ENCODE measurements at places on chromosomes 12 and 14. TPM values are rescaled to one million over a fixed set of nuclear protein-coding genes. Genes with fewer than 3 reads are reported as not detected.
A peak's percentile ranks its signal among the peaks of the same experiment; 100 is the strongest.

GRCh38 chr12:132642846-132643835, 24.6 kb downstream of the P2RX2 start:
- no peaks in the 10 kb centered on the region for H3K36me3 ChIP-seq
- no peaks in the 10 kb centered on the region for H3K27me3 ChIP-seq
- H3K4me1 ChIP-seq, result no peaks in the 10 kb centered on the region
- H3K4me3 ChIP-seq, result no peak overlapping the region
- DNase-seq, result no peak
- H3K27ac ChIP-seq, result no peak overlapping the region

DNA sequence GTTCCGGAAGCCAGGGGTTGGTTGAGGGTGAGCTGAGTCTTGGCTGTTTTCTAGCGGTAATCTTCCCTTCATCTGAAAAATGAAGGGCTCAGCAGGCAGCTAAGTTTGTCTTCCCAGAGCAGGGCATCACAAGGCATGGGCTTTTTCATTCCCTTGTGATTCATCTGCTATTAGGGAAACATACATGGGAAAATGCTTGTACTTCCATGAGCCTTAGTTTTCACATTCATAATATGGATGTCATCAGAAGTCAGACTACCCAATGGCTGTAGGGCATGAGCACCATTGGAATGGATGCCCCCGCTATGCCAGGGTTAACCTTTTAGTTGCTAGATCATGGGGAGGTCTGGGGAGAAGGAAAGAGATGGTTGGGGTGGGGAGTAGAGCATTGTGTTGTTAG, 18.7 kb downstream of the HELB start:
- no peaks in the 10 kb centered on the region for H3K36me3 ChIP-seq
- H3K4me3 ChIP-seq, result no peak overlapping the region
- no peaks in the 10 kb centered on the region for H3K4me1 ChIP-seq
- no peak for DNase-seq
- no peak overlapping the region for H3K27ac ChIP-seq

DNA sequence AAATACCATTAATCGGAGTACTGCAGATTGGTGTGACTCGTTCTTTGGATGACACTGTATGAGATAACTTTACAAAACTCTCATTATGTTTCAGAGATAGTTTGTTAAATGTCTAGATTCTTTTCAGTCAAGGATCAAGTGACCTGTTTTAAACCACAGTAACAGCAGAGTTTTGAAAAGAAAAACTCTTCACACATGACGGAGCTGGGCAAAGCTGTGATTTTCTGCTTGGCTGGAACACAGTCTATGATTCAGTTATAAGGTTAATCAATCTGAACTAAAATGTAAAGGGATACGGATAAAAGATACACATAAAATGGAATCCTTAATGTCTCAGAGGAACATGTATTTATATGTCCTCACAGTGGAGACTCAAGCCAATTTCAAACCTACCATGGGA, 573.2 kb downstream of the PRKD1 start:
- H3K27me3 ChIP-seq, result no peaks in the 10 kb centered on the region
- peaks cover 17% of the 10 kb centered on the region for H3K4me1 ChIP-seq
- H3K27ac ChIP-seq, result no peak overlapping the region
- DNase-seq, result peak; percentile 34

RHOJ gene
- 3.0 TPM for polyA plus RNA-seq

DNA sequence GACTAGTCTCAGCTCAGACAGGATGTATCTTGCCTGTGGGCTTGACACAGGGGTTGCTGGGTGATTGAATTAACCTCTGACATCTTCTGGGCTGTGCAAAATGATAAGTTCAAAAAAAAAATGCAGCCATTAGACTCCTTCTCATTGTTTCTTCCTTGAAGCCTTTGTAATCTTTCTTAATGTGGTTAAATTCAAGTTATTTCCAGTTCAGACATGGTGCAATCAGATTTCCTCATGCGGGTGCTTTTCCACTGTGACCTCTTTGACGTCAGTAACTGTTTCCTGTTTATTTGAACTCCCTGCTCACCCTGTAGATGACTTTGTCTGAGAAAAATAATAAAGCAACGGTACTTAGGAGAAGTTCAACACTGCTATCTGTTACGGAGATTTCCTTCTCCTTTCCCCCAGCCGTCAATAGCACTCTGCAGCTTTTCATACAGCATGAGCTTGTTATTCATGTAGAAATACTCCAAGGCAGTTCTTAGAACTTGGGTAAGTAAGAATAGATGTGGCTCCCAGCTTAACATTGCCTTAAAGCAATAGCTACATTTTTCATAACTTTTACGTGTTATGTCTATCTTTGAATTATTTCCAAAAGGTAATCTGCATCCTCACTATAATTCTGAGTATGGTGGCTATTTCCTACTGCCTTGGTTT, 155.5 kb downstream of the PRKCH start:
- peak overlapping the region; percentile 94 for H3K27ac ChIP-seq
- no peaks in the 10 kb centered on the region for H3K36me3 ChIP-seq
- H3K27me3 ChIP-seq, result no peaks in the 10 kb centered on the region
- DNase-seq, result peak; percentile 85
- H3K4me3 ChIP-seq, result no peak overlapping the region

DNA sequence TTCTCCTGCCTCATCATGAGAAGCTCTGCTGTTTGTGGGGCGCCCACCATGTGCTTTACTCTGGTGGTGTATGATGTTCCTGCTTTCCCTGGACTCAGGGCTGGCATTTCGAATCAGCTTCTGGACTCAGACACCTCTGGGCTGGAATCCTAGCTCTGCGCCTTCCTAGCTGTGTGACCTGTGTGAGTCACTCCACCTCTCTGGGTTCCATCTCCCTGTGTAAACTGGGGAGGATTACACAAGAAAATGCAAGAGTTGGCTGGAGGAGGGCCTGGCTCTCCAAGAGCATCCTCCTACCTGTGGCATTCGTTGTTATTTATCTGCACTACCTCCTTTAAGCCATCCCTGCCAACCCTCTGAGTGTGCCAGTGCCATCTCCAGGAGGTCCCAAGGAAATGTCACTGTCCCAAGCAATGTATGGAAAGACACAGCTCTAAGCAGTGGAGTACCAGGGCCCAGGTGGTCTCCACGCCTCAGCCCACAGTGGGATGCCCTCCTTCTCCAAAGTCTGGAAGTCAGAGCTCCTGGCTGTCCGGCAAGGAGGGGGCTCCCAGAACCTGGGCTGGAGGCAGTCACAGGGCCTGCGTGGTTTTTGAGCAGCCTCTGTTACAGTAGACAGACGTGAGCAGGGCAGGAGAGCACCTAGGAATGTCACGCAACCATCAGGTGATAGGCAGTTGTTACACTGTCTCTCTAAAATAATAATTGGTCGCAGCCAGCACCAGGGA, 7.3 kb upstream of the TNFAIP2 start:
- H3K4me1 ChIP-seq, result no peaks in the 10 kb centered on the region
- H3K4me3 ChIP-seq, result no peak overlapping the region
- no peak overlapping the region for H3K27ac ChIP-seq
- no peaks in the 10 kb centered on the region for H3K36me3 ChIP-seq

SPIC gene
- not detected for polyA plus RNA-seq

- no peaks in the 10 kb centered on the region for H3K36me3 ChIP-seq
- no peaks in the 10 kb centered on the region for H3K27me3 ChIP-seq
- no peak overlapping the region for H3K27ac ChIP-seq
- peaks cover 32% of the 10 kb centered on the region for H3K4me1 ChIP-seq
These were observed 58.5 kb downstream of the WNK1 start for GRCh38 chr12:810671-811415.

DNA sequence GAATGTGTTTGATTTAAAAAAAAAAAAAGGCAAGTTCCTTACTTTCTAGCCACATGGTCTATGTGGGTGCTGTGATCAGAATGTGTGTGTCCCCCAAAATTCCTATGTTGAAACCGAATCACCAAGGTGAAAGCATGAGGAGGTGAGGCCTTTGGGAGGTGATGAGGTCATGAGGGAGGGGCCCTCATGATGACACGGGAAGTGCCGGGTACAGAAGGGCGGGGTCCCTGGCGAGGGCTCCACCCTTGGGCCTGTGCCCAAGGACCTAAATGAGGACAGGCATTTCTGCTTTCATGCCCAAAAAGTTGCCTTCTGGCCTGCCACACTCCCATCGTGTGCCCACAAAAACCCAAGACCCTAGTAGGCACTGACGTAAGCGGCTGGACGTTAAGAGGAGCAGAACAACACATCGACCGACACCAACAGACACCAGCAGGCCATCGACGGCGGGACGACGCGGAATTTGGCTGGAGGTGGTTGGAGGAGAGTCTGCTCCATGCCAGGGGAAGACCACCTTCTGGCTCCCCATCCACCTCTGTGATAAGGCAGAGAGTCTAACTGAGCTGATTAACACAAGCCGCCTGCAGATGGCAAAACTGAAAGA, 211.8 kb downstream of the FOXN3 start:
- H3K27ac ChIP-seq, result no peak overlapping the region
- H3K27me3 ChIP-seq, result no peaks in the 10 kb centered on the region
- DNase-seq, result no peak
- H3K4me1 ChIP-seq, result peaks cover 8% of the 10 kb centered on the region
- H3K4me3 ChIP-seq, result no peak overlapping the region
- no peaks in the 10 kb centered on the region for H3K36me3 ChIP-seq

XRCC3 gene
- polyA plus RNA-seq, result 4.9 TPM

- no peaks in the 10 kb centered on the region for H3K27me3 ChIP-seq
- no peak overlapping the region for H3K4me3 ChIP-seq
- peaks cover 7% of the 10 kb centered on the region for H3K36me3 ChIP-seq
- no peaks in the 10 kb centered on the region for H3K4me1 ChIP-seq
These were observed 25.5 kb downstream of the RBM19 start for GRCh38 chr12:113940357-113941207.

HNF1A gene
- polyA plus RNA-seq, result not detected

GRCh38 chr12:38771871-38772270, 133.5 kb downstream of the CPNE8 start:
- no peak overlapping the region for H3K27ac ChIP-seq
- H3K4me1 ChIP-seq, result no peaks in the 10 kb centered on the region
- H3K4me3 ChIP-seq, result no peak overlapping the region

DNA sequence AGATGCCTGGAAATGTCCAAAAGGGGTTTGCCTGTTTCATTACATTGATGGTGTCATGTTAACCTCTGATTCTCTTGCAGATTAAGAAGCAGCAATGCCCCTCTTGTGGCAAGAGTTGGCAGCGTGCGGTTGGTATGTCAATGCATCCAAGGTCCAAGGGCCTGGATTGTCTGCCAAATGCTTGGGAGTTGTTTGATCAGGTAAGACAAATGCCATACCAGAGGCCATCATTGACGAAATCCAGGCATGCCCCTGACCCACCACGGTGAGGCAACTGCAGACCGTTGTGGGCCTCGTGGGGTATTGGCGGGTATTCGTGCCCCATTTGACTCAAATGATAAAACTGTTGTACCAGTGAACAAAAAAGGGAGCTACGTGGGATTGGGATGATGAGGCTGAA, 11.4 kb upstream of the RNASE12 start:
- no peaks in the 10 kb centered on the region for H3K36me3 ChIP-seq
- no peaks in the 10 kb centered on the region for H3K4me1 ChIP-seq
- no peak overlapping the region for H3K4me3 ChIP-seq
- DNase-seq, result no peak
- 0 out of 2 replicates have a peak, but pooled peaks cover 6% of the 10 kb centered on the region for H3K27me3 ChIP-seq

GRCh38 chr14:68936476-68936875, 42.6 kb downstream of the ACTN1 start:
- no peaks in the 10 kb centered on the region for H3K27me3 ChIP-seq
- no peak overlapping the region for H3K4me3 ChIP-seq
- peaks cover 65% of the 10 kb centered on the region for H3K4me1 ChIP-seq
- DNase-seq, result no peak

PAN2 gene
- polyA plus RNA-seq, result 7.2 TPM

- H3K27me3 ChIP-seq, result no peaks in the 10 kb centered on the region
- peaks cover 33% of the 10 kb centered on the region for H3K4me1 ChIP-seq
- DNase-seq, result peak; percentile 91
- no peaks in the 10 kb centered on the region for H3K36me3 ChIP-seq
- peak overlapping the region; percentile 80 for H3K4me3 ChIP-seq
These were observed 3.9 kb downstream of the KDM2B start for GRCh38 chr12:121576851-121577391.

DNA sequence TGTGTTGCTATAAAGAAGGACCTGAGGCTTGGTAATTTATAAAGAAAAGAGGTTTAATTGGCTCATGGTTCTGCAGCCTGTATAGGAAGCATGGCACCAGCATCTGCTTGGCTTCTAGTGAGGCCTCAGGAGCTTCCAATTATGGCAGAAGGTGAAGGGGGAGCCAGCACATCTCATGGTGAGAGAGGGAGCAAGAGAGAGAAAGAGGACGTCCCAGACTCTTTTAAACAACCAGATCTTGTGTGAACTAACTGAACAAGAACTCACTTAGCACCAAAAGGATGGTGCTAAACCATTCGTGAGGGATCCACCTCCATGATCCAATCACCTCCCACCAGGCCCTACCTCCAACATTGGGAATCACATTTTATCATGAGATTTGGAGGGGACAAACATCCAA, 6.1 kb upstream of the SNAPC1 start:
- no peak overlapping the region for H3K4me3 ChIP-seq
- H3K36me3 ChIP-seq, result 0 out of 2 replicates have a peak, but pooled peaks cover 13% of the 10 kb centered on the region
- peak overlapping the region; percentile 20 for H3K27ac ChIP-seq
- H3K27me3 ChIP-seq, result no peaks in the 10 kb centered on the region
- H3K4me1 ChIP-seq, result peaks cover 40% of the 10 kb centered on the region

DNA sequence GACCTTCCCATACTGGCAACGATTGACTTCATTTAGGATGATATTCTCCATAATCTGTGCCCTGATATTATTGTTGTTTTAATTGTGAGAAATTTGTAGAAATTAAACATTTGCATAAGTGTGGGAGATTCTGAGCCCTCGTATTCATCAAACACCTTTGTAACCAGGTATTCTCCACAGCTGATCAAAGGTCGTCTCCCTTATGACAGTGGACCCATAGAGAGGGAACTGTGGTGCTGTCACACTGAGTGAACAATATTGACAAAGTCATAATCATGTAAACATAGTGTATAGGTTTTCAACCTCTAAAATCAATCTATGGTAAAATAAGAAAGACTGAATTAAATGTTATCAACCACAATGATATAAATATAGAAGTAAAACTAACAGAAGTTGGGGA, 14.9 kb upstream of the PLEKHG3 start:
- H3K27me3 ChIP-seq, result 0 out of 2 replicates have a peak, but pooled peaks cover under 1% of the 10 kb centered on the region
- H3K4me1 ChIP-seq, result no peaks in the 10 kb centered on the region
- no peak for DNase-seq
- no peak overlapping the region for H3K27ac ChIP-seq

DNA sequence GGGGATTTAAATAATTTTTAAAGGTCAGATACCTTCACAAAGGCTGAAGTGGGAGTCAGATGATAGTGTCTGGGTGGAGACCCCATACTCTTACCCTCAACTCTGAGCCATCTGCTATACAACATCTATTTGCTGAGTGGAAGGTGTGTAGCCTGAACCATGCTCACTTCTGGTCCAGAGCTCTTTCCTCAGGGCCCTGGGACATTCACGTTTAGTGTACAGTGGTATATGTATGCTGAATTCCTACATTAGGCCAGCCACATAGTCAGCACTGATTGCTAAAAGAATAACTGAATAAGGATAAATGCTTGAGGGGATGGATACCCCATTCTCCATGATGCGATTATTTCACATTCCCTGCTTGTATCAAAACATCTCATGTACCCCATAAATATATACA, 107.3 kb downstream of the KIF26A start:
- H3K4me3 ChIP-seq, result no peak overlapping the region
- no peaks in the 10 kb centered on the region for H3K4me1 ChIP-seq
- DNase-seq, result no peak
- H3K36me3 ChIP-seq, result no peaks in the 10 kb centered on the region
